Activated CD8-positive, alpha-beta memory T cell treated with anti-CD3 and anti-CD28 coated beads, Interleukin-2, amount 10 ng/mL, durations not matched to agents 7 days and 5 days (primary cell): ENCODE measurements at places on chromosomes 7 and 10.

GRCh38 chr7:91374321-91374989 is 110.2 kb downstream of the FZD1 start:
- no peak for DNase-seq

DNA sequence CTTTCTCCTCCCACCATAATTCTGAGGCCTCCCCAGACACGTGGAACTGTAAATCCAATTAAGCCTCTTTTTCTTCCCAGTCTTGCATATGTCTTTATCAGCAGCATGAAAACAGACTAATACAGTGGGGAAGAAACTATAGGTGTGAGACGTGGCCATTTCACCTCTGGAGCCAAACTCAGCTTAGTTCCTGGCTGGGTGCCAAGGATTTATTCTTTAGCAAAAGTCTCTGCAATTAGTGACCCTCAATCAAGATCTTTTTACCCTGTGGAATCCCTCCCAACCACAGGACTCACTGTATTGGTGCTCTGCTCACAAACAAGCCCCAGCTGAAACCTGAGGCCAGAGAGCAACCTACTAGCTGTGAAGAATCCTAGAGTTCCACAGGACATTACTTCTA is 28.1 kb upstream of the SFTPD start:
- DNase-seq: no peak

DNA sequence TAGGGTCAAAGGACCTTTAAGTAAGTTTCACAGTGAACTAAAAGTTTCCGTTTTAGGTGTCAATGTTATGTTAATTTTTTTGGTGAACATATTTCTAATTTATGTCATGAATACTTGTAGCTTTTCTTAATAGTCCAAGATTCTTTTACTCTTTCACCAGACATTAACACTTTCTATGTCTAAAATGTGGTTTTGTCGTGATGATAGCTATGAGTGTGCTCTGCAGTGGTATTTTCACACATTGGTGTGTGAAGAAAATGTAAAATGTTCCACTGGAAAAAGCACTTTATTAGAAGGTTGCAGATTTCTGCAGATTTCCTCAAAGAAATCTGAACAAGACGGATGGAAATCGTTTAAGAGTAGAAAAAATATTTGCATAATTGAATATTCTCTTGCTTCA is 561.0 kb upstream of the ANKRD30A start:
- no peak for DNase-seq

DNA sequence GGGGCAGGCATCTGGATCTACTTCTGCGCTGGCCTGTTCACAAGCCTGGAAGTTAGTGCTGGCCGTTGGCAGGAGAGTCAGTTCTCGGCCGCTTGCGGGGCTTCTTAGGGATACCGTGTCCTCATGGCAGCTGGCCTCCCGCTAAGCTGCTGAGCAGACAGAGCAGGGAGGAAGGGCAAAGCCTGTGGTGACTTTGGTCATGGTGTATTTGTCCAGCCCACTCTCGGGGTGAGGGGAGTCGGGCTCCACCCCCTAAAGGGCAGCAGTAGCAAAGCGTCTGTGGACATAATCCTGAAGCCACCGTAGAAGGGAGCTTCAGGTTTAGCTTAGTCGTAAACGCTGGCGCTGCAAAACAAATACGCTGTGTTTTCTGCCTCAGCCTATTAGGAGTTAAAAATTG is 12.2 kb downstream of the UBE3C start:
- no peak for DNase-seq

- DNase-seq: no peak
Observed at GRCh38 chr10:123134915-123135414, 805 bp upstream of the HMX3 start.
